Memory B cell (primary cell): ENCODE measurements at places on chromosomes 7 and 10.

DNA sequence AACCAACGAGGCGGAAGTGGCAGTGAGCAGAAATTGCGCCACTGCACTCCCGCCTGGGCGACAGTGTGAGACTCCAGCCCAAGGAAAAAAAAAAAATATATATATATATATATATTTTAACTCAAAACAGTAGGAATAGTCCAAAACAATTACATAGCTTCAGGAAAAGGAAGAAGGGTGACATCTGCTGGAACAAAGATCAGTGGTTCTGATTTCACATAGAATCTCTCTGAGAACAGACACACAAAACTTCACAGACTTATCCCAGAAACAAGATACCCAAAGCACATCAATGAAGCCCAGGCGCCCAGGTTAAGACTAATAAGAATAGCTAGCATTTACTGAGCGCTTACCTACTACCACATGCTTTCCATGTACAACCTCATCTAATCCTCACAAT lies 45.0 kb downstream of the DNMBP start:
- DNase-seq: no peak

DNA sequence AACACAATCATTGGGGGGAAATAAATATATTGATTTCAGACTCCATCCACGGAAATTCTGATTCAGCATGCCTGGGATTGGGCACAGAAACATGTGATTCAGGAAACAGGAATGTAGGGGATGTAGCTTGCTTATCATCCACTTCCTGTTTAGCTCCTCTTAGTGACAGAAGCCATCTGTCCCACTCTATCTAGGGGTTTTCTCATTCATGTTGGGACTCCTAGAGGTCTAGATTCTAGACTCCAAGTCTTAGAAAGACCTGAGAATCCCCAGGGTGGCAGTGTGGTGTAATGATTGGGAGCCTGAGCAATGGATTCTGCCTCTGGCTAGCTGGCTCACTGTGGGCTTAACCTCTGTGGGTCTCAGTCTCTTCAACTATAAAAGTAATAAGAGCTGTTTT lies 67.9 kb downstream of the CDK1 start:
- DNase-seq: no peak

DNA sequence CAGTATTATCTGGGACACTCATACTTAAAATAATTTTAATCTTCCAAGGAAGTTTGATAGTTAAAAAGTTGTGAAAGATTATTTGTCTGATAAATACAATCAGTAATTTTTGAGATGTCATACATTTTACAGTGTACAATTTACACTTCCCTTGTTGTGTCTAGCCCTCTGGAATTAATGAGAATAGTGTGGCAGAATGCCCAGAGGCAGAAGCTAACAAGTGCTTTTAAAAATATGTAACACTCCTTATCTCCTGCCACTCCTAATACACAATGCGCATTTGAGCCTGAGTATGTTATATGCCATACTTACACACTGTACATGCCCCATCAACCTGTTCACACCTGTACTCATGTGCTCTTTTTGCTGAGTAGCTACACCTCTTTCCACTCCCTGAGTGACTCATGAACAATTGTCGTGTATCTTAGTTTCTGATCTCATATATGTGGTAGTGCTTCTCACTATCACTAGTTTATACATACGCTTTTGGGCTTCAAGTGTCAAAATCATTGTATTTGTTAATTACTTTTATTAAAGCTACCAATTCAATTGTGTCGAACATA lies 106.9 kb upstream of the GNAI1 start:
- DNase-seq: no peak

GRCh38 chr7:3767917-3768777 lies 467.1 kb downstream of the SDK1 start:
- no peak for DNase-seq

- DNase-seq: no peak
Observed at GRCh38 chr10:59586407-59586891, 123.2 kb downstream of the SLC16A9 start.

DNA sequence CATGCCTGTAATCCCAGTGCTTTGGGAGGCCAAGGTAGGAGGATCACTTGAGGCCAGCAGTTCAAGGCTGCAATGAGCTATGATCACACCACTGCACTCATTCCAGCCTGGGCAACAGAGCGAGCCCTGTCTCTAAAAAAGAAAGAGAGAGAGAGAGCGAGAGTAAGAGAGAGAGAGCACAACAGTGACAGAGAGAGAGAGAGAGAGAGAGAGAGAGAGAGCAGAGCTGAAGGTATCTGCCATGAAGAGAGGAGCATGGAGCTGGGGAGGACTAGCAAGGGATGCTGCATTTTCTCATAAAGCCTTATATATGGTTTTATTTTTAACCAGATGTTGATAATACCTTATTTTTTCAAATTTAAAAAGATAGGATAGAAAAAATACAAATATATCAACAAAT lies 84.5 kb upstream of the RNF32 start:
- no peak for DNase-seq

GRCh38 chr7:138382862-138383565 lies 77.0 kb upstream of the TRIM24 start:
- DNase-seq: no peak

DNA sequence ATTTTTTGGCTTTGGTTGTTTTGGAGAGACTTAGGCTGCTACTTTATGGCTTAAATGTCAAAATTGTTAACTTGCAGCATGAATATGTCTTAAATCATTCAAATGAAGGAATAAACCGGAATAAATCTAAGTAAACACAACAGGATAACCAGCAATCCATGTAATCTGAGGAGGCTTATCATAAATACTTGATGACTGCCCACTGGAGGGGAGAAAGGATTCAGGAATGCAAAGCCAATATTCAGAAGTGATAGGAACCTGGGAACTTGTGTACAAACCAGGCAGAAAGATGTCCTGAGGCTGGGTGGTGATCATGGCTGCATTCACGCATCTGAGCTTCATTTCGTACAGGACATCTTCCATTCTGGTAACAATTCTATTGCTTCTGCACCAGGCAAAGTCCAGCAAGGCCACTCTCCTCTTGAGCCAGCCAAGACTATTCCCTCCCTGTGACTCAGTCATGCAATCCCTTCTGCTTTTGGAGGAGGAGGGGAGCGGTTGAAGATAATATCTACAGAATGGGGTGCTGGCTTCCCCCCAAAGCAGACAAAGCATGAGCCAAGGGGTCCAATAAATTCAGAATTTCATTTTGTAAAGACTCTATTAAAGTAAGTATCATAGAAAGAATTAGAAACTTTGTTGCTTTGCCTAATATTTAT lies 374.5 kb downstream of the PHTF2 start:
- no peak for DNase-seq

- DNase-seq: no peak
Observed at GRCh38 chr7:133510326-133511055, 257.6 kb downstream of the EXOC4 start.

GRCh38 chr10:29658984-29659965 lies 24.5 kb upstream of the SVIL start:
- DNase-seq: no peak

DNA sequence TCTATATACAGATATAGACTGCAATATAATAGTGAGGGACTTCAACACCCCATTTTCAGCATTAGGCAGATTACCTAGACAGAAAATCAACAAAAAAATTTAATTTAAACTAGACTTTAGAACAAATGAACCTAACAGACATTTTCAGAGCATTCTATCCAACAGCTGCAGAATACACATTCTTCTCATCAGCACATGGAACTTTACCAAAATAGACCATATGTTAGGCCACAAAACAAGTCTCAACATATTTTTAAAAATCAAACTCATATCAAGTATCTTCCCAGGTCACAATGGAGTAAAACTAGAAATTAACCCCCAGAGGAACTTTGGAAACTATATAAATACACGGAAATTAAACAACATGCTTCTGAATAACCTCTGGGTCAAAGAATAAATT lies 169.6 kb downstream of the MTERF1 start:
- no peak for DNase-seq

GRCh38 chr7:140605337-140605736 lies 35.3 kb downstream of the DENND2A start:
- no peak for DNase-seq

- no peak for DNase-seq
Observed at GRCh38 chr10:87761892-87762291, 56.1 kb downstream of the ATAD1 start.

DNA sequence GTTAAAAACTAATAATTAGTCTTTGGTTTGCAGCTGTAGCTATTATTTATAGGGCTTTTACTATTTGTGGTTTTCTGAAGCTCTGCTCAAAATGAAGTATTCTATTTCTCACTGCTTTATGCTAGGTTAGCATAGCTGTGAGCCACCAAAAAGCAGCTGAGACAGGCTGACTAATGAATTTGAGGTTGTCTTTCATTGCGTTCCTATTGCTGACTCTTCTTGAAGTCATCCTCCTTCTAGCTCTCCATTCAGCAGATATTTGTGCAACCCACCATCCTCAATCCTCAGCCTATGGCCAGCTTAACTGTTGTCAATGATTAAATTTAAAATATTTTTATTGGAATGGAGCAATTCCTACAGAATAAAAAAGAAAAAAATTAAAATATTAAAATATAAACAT lies 2.1 kb upstream of the RALA start:
- no peak for DNase-seq

DNA sequence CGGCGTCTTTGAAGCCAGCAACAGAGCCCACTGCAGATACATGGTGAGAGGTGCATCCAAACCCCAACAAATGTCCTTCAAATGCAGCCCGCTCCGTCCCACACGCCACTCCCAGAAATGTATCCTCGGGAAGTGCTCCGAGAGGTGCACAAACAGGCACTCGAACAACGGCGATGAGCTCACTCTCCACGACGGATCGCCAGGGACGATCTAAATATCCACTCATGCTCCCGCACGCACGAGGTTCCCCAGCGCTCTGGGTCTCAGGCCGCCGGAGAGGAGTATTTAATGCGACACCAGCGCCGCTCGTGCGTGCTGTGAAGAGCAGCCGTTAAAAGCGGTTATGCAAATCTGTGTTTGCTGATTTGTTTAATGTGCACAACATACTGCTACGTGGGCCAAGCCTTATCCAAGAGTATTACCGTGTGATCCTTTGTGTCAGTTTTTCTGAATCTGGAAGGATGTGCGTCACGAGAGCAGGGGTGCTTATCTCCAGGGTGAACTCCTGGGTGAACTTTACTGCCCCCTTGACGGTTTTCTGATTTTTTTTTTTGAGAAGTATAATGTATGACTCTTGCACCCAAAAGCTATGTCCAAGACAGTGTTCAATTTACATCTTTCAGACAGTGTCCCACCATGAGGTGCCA lies 48.5 kb upstream of the PPP2R2D start:
- DNase-seq: no peak

GRCh38 chr7:94621120-94621519 lies 34.8 kb downstream of the SGCE start:
- no peak for DNase-seq

GRCh38 chr10:101234333-101234732 lies 5.1 kb upstream of the LBX1 start:
- no peak for DNase-seq

GRCh38 chr7:38051311-38051710 lies 126.7 kb upstream of the STARD3NL start:
- no peak for DNase-seq

DNA sequence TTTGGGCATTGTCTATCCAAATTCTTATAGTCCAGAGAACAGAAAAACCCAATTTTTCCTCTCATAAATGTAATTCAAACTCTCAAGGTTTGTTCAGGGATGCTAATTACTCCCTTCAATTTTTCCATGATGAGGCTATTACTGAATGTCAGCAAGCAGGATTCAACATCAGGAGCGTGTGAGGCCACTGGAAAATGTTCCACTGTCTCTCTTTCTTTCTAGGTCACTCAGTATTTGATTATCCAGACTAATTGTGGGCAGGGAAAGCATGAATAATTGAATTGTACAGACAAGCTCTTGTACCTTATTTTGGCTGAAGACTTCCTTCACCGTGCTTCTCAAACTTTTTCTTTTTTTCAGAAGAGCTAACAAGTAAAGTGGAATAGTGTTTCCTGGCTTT lies 30.7 kb downstream of the THNSL1 start:
- DNase-seq: no peak

DNA sequence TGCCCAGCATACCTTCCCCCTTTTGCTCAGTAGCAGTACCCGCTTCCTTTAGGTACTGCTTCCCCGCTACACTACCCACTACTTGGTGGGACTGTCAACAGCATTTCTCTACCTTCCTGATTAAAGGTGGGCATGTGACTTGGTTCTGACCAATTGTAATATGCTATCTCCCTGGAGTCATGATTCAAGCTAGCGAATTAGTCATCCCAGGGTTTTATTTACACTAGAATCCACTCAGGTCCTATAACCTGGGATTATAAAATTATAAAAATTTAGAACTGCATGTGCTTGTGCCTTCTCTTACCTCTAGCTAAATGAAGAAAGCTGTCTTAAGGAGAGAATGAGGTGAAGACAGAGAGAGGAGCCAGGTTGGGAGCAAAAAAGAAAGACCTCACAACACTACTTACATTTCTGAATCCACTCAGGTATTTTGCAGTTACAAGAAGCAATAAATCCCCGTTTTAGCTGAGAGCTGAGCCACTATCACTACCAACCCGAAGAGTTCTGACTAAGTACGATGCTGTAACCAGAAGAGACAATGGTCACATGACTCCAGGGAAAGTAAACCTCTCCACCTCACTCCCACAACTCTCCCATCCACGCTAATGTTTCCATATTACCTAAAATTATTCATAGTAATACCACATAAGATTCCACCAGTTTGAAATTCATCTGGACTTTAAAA lies 9.7 kb downstream of the GBX1 start:
- DNase-seq: no peak

DNA sequence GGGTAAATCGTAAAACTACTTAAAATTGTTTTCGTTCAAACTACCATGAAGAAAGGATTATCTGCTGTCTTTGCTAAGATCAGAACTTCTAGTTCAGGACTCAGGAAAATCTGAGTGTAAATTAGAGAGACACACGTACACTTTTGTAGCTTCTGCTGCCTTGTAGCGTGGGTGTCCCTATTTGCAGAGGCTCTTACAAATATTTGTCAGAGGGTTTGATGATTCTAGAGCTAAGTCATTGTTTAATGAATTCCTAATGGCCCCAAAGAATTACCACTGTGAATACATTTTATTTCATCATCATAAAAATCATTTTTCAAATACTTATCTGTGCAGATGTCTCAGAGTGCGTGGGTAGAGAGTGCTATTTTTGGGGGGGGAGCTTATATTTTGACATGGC lies 314.9 kb downstream of the LRMDA start:
- no peak for DNase-seq

GRCh38 chr10:15591937-15592336 lies 127.8 kb downstream of the ITGA8 start:
- no peak for DNase-seq

DNA sequence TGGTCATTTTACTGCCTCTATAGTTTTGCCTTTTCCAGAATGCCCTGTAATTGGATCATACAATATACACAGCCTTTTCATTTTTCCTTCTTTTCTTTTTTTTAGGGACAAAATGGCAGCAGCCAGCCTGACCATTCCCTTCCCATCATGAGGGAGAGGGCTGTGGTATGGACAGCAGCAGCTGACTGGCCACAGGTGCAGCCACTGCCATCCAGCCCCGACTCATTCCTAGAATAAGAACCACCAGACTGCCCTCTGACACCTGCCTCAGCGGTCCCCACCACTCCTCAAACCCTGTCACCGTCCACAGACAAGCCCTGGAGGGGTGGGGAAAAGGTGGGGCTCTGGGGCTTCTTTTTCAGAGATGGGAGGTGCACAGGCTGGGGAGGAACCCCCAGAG lies 92.8 kb downstream of the EPDR1 start:
- DNase-seq: no peak
